Mammary epithelial cell (primary cell): ENCODE measurements at places on chromosomes 12 and 14. TPM values are rescaled to one million over a fixed set of nuclear protein-coding genes. Genes with fewer than 3 reads are reported as not detected.

GRCh38 chr12:71556448-71556847 is 107.2 kb downstream of the ZFC3H1 start:
- DNase-seq: no peak

DNA sequence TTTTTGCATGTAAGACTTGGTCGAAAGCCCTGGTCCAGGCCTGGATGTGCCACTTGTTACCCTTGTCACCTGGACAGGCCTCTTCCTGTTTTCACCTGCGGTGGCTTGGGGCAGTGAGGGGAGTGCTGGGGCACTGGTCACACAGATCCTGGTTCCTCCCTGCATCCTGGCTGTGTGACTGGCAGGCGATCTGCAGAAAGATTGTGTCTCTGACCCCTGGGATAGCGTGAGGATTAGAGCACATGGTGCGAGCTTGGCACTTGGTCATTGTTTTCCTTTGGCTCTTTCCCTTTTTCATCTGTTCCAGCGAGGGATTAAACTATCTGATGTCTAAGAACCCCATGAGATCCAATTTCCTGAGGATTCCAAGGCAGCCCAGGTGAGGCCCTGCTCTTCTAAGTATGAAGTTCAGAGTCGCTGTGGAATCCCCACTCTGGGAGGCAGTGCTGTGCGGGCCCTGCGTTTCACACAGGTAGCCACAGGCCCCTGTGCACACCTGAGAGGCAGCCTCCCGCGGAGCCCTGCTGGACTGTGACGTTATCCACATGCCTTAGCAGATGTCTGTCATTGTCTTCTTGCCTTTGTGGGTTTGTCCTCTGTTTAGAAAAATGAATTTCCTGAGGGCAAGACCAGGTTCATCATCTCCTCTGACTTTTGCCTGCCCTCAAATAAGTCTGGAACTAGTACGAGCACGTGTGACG is 288.4 kb downstream of the CACNA1C start:
- peak; percentile 8 for DNase-seq

Gene DIO2
- polyA plus RNA-seq: 0.05 TPM

DNA sequence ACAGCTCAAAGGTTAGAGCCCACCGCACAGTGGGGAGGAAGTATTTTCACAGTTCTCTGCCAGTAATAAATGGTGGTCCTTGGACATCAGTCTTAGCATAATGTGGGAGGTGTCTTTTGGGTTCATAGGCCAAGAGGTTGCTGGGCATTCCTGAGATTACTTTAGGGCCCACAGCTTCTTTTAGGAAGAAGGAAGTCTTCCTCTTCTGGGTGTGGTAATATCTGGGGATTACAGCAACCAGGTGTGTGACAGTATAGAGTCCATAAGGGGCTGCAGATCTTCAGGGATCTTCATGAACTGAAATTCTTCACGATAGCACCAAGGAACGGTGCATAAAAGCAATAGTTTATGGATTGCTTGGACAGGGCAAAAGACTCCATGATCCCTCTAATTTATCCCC is 56.2 kb upstream of the PTGR2 start:
- no peak for DNase-seq

Gene RDH12
- 0.02 TPM for polyA plus RNA-seq
